ENCODE measurements at places on chromosomes 12 and 14. TPM values are rescaled to one million over a fixed set of nuclear protein-coding genes. Genes with fewer than 3 reads are reported as not detected.
A peak's percentile ranks its signal among the peaks of the same experiment; 100 is the strongest.

RITA1 gene
- 22.9 TPM for total RNA-seq

GALNT6 gene
- 72.0 TPM for total RNA-seq

CINP gene
- total RNA-seq = 55.5 TPM

DNA sequence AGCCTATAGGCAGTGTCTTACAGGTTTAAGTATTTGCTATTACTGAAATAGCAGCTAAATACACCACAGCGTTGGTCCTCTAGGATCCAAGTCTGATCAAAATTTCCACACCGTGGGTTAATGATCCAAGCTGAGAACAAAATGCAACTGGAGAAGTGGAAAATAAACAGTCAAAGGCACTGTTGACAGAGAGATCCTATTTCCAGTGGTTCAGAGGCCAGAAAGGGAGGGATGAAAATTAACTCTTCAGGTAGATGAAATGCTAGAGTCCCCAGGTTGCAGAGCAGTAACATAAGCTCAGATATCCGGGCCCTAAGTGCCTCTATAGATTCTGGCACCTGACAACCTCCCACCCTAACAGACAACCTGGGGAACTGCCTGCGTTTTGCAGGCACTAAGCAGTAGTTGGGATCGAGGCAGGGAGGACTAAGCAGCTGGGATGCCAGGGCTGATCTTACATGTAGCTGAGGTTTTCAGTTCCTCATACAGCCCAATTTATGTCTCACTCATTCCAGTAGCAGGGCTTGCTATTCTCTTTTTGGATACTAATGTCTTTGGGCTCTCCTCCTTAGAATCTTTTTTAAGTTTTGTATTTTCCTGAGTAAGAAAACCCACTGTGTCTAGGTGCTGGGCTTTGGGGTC is 42.7 kb upstream of the CRACR2A start:
- no peaks in the 10 kb centered on the region for H3K36me3 ChIP-seq
- peaks cover 4% of the 10 kb centered on the region for H3K27me3 ChIP-seq
- H3K27ac ChIP-seq = no peak overlapping the region
- no peak overlapping the region for H3K4me3 ChIP-seq

DNA sequence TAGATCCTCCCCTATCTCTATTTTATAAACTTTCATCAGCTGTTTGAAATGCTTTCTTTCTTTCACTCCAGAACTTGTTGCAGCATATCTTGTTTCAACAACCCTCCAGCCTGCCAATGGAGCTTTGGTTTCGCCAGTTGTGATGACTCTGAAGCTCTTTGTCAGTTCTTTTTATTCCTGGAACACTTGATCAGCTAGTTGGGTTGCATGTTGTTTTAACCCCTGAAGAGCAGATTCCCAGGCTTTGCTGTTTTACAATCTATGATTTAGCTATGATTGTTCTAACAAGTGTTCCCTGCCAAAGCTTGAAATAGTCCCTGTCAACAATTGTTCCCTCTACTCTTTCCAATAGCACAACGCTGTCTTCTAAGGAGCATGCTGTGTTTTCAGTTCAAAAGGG is 50.6 kb upstream of the FUT8 start:
- H3K4me1 ChIP-seq = peaks cover 19% of the 10 kb centered on the region
- no peak for DNase-seq
- no peaks in the 10 kb centered on the region for H3K36me3 ChIP-seq
- H3K4me3 ChIP-seq = no peak overlapping the region
- no peaks in the 10 kb centered on the region for H3K27me3 ChIP-seq

- H3K27ac ChIP-seq = no peak overlapping the region
- H3K4me1 ChIP-seq = peaks cover 19% of the 10 kb centered on the region
- no peaks in the 10 kb centered on the region for H3K36me3 ChIP-seq
- no peak for DNase-seq
- no peaks in the 10 kb centered on the region for H3K27me3 ChIP-seq
Observed at GRCh38 chr12:112327209-112327938, 54.9 kb downstream of the HECTD4 start.

GRCh38 chr14:92264195-92264594 is 58.8 kb upstream of the SLC24A4 start:
- no peak for DNase-seq
- H3K27me3 ChIP-seq = peaks cover 17% of the 10 kb centered on the region
- H3K27ac ChIP-seq = no peak overlapping the region
- H3K36me3 ChIP-seq = no peaks in the 10 kb centered on the region
- H3K4me1 ChIP-seq = no peaks in the 10 kb centered on the region

- H3K27me3 ChIP-seq = peaks cover 4% of the 10 kb centered on the region
- H3K36me3 ChIP-seq = no peaks in the 10 kb centered on the region
- no peak for DNase-seq
- no peak overlapping the region for H3K4me3 ChIP-seq
- no peak overlapping the region for H3K27ac ChIP-seq
Observed at GRCh38 chr12:18153826-18154225, 63.8 kb upstream of the RERGL start.

DNA sequence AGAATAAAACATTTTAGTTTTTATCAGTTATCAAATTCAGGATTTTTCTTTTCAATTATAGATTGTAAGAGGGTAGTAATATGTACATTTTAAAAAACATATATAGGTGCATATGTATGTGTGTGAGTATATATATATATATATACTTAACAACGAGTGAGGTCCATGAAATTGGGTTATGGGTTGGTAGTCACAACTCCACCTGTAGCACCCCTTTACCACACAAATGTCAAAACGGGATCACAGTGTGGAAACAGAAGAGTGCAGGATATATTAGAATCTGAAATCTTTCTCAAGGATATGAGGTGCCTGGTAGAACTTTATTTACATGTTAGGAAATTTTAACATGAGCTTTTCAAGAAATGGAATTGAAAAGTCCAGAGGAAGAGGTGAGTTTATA is 31.3 kb downstream of the MIA2 start:
- peaks cover 38% of the 10 kb centered on the region for H3K4me1 ChIP-seq
- peak overlapping the region; percentile 96 for H3K27ac ChIP-seq
- no peak for DNase-seq

DNA sequence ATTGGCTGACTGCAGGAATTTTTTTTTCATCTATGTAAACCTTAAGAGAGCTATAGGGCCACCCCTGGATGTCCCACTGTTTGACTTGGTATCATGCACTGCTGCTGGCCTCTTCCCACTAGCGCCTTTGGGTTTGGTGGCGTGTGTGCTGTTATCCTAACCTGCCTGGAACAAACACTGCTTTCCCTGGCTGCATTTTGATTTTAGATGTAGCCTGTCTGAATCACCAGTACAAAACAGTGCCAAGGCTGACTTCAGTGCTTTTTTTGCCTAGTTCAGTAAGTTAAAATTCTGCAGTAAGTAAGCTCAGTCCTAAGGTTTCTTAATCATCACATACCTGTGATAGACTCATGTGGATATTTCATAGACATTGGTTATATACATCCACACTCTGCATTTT is 99.2 kb downstream of the EML1 start:
- H3K4me3 ChIP-seq = no peak overlapping the region
- no peaks in the 10 kb centered on the region for H3K4me1 ChIP-seq
- no peaks in the 10 kb centered on the region for H3K36me3 ChIP-seq

GRCh38 chr14:88030079-88030478 is 25.1 kb downstream of the GPR65 start:
- no peak overlapping the region for H3K4me3 ChIP-seq
- H3K4me1 ChIP-seq = no peaks in the 10 kb centered on the region
- H3K27me3 ChIP-seq = no peaks in the 10 kb centered on the region
- no peaks in the 10 kb centered on the region for H3K36me3 ChIP-seq
- no peak for DNase-seq

- no peak overlapping the region for H3K27ac ChIP-seq
- peaks cover 62% of the 10 kb centered on the region for H3K4me1 ChIP-seq
- H3K4me3 ChIP-seq = no peak overlapping the region
- H3K36me3 ChIP-seq = peaks cover 8% of the 10 kb centered on the region
- no peaks in the 10 kb centered on the region for H3K27me3 ChIP-seq
Observed at GRCh38 chr12:130835011-130835410, 4.0 kb downstream of the STX2 start.

DNA sequence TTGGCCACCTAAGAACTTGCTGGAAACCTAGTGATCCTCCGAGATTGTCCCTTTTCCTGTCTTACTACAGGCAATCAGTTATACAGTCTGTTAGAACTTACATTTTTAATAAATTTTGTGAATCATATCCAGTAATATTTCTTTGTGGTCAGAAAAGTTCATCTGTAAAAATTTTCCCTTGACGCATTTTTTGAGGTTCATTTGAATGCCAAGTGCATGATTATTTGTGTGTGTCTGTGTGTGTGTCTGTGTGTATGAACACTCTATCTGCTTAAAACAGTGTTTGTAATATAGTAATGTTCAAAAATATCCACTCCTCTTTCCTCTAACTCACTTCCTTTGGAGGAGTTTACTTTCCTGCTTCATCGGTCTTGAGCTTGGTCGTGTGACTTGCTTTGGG is 468.7 kb upstream of the FLRT2 start:
- H3K27me3 ChIP-seq = no peaks in the 10 kb centered on the region
- H3K36me3 ChIP-seq = no peaks in the 10 kb centered on the region
- no peaks in the 10 kb centered on the region for H3K4me1 ChIP-seq
- DNase-seq = no peak

DNA sequence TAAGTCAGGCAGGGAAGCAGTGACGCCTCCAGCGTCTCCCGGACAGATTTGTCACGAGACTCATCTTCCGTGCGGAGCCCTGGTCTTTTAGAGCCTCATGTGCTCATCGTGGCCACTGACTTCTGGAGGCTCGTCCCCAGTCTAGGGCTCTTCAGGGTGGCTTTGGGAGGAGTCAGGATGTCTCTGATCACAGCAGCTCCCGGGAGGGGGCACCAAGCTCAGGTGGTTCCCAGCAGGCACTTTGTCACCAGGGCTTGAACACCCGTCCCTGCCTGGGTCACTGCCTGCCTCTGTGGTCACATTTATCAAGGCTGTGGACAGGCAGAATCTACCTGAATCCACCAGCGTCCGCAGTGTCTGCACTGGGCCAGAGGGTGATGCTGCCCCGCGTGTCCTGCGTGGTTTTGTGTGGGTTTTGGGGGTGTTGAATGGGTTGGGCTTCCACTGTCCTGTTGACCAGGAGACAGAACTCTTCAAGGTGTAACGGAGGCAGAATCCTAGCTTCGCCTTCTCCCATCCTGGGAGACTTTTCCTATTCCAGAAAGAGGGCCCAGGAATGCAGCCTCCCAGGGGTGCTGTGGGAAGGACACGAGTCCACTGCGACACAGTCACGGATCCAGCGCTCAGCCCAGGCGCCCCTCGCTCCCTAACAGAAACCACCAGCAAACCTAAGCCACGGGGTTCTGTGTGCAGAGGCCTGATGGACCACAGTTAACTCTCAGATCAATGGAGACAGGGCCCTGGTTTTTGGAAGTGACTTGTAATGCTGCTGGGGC is 132.3 kb downstream of the ADGRD1 start:
- peaks cover 2% of the 10 kb centered on the region for H3K27me3 ChIP-seq
- no peaks in the 10 kb centered on the region for H3K4me1 ChIP-seq
- peaks cover 5% of the 10 kb centered on the region for H3K36me3 ChIP-seq
- DNase-seq = no peak

GRCh38 chr12:21541773-21542172 is 15.7 kb downstream of the SPX start:
- peaks cover 6% of the 10 kb centered on the region for H3K4me1 ChIP-seq
- DNase-seq = no peak
- no peak overlapping the region for H3K27ac ChIP-seq
- H3K36me3 ChIP-seq = no peaks in the 10 kb centered on the region

DNA sequence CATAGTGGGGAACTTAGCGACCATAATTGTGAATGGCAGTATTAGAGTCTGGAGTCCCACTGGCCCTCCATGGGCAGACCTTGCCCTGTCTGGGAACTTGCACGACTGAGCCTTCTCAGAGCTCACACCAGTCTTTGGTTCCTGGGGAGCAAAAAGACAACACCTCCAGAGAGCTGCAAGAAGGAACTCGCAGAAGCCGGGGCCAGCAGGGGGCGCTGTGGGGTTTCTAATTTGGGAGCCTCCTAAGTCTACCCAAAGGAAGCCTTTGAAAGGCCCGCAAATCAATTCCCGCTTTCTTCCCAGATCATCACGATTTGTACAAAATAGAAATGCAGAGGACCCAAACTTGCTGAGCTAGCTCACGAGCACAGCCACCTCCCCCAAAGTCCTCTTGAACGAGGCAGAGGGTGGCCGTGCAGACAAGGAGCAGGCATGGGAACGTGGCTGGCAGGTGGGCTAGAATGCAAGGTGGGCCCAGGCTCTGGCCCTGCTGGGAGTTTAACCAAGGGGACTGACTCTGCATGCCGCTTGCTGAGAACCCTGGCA is 46.3 kb upstream of the FBXO21 start:
- no peaks in the 10 kb centered on the region for H3K36me3 ChIP-seq
- DNase-seq = peak; percentile 51
- H3K27ac ChIP-seq = no peak overlapping the region
- H3K4me1 ChIP-seq = no peaks in the 10 kb centered on the region
- peaks cover 16% of the 10 kb centered on the region for H3K27me3 ChIP-seq

Measured in HFFc6 (cell line).